Small intestine (tissue), 16 donors: ENCODE measurements at places on chromosomes 7 and 10.
A peak's percentile ranks its signal among the peaks of the same experiment; 100 is the strongest.

DNA sequence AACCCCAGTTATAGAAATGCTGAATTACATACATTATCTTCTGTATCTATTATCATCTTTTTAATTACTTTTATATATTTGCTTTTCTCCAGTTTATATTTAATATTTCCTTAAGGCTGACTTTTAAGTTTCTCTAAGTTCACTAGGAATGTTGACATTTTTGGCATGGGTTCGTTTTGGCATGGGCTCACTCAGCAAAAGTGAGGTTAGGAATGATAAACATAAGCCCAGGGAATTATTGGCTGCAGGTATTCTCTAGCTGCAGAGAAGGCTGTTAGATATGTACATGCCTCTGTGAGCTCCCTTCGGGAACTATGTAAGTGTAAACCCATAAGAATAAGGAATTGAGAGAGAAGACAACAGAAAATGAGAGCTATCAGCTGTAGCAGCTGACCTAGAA, 63.6 kb upstream of the RAB18 start:
- DNase-seq = no peak

GRCh38 chr10:118482393-118483331, 112.8 kb downstream of the PRLHR start:
- no peak for DNase-seq

DNA sequence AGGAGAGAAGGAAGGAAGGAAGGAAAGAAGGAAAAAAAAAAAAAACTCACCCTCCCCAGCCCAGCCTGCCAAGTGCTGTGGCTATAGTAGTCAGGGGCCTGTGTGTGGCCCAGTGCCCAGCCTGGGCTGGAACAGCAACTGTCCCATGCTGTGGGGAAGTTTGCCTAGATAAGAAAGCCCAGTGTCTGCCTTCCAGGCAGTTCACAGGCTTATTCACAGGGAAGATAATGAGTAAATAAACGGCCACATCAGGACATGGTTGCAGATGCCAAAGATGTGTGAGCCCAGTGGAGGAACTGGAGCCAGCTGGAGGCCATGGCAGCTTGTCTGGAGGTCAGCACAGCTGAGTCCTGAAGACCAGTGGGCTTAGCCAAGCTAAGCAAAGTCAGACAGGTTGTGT, 132.4 kb upstream of the FOXK1 start:
- no peak for DNase-seq

DNA sequence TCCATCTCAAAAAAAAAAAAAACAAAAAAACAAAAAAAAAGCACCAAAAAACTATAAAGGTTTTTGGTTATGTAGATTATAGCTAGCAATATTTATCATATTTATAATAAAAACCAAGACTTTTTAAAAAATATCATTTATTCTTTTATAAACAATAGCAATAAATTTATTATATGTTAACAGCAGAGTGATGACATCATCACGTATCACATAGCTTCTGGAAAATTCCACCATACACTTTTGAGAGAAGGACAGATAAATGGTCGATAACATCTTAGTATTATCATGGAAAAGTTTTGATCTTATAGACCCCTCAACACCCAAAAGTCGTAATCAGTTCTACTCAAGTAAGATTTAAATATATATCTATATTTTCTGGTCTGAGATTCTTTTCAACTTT, 33.2 kb upstream of the IL15RA start:
- DNase-seq = no peak

DNA sequence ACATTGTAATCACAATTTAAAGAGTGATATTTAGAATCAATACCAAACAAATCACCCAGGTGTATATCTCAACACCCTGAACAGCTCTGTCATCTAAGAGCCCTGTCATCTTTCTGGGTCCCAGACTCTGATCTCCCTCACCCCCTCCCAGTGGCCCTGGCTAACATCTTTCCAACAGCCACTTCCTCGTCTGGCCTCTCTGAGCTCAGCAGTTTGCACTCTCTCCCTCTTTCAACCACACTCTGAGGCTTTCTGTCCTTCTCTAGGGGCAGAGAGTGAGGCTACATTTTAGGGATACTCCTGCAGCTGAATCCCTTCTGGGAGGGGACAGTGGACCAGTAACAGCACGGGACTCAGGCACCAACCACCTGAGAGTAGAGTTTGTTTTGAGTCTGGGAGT, 17.1 kb upstream of the PRRT4 start:
- no peak for DNase-seq

GRCh38 chr7:134328900-134329299, 12.2 kb upstream of the SLC35B4 start:
- DNase-seq = no peak

DNA sequence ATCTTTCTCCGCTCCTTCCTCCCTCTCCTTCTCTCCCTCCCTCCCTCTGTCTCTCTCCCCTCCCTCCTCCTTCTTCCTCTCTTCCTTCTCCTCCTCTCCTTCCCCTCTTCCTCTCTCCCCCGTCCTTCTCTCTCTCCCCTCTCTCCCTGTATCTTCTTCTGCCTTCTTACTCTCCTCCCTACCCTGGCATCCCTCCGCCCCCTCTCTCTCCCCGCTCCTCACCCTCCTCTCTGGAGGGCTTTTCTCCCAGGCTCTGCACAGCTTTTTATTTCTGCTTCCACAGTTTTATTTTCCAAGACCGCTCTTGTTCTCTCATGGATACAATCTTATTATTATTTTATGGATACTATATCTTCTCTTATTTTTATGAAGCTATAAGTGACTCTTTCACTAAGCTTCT, 32.6 kb downstream of the AP5Z1 start:
- DNase-seq = no peak

DNA sequence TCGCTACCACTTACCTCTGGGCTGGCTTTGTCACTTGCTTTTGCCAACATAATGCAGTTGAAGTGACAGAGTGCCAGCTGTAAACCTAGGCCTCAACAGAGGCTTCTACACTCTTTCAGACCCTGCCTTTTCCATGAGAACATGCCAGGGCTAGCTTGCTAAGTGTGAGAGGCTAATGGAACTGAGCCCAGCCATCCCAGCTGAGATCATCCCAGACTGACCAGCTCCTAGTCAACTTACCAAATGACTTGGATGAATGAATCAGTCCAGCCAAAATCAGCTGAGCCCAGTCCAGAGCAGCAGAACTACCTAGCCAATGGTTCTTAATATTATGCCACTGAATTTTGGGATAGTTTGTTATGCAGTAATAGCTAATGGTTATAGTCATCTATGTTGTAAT, 34.7 kb upstream of the MKLN1 start:
- DNase-seq = no peak

- no peak for DNase-seq
These were observed 204.4 kb downstream of the CXCL12 start for GRCh38 chr10:44180321-44181168.

- no peak for DNase-seq
These were observed 49.5 kb upstream of the ZNF746 start for GRCh38 chr7:149547126-149547525.

- DNase-seq = no peak
These were observed 143.9 kb upstream of the LYZL2 start for GRCh38 chr10:30773501-30773900.

- no peak for DNase-seq
These were observed 154.7 kb upstream of the DGKB start for GRCh38 chr7:15057272-15057671.

GRCh38 chr7:4158441-4159153, 523.5 kb upstream of the FOXK1 start:
- no peak for DNase-seq

- no peak for DNase-seq
These were observed 99.7 kb downstream of the PLXNA4 start for GRCh38 chr7:132476541-132476940.

DNA sequence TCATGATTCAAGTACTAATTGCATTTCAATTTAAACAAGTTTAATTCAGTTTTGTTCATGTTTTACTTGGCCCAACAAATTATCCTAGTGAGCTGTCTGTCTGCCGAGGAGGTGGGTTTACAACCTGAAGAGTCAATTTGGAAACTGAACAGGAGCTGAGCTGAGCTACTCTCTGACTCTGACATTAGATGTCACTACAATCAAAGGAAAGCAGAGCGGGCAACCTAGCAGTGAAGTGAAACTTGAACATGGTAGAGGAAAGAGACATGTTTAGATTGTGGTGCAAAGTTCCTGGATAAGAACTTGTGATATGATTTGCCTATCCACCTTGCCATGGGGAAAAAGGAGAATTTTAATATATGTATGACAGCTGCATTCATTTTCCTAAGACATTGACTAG, 9.6 kb upstream of the AGR3 start:
- peak; percentile 89 for DNase-seq
